Stimulated activated CD4-positive, alpha-beta T cell treated with anti-CD3 and anti-CD28 coated beads, Interleukin-12 subunit alpha, Interleukin-12 subunit beta, amount 100 ng/mL, for 24 hours (primary cell): ENCODE measurements at places on chromosomes 12 and 14.
A peak's percentile ranks its signal among the peaks of the same experiment; 100 is the strongest.

- no peak for DNase-seq
Observed at GRCh38 chr14:75165586-75166391, 10.6 kb downstream of the TMED10 start.

- DNase-seq: no peak
Observed at GRCh38 chr12:24470050-24470449, 478.9 kb downstream of the BCAT1 start.

DNA sequence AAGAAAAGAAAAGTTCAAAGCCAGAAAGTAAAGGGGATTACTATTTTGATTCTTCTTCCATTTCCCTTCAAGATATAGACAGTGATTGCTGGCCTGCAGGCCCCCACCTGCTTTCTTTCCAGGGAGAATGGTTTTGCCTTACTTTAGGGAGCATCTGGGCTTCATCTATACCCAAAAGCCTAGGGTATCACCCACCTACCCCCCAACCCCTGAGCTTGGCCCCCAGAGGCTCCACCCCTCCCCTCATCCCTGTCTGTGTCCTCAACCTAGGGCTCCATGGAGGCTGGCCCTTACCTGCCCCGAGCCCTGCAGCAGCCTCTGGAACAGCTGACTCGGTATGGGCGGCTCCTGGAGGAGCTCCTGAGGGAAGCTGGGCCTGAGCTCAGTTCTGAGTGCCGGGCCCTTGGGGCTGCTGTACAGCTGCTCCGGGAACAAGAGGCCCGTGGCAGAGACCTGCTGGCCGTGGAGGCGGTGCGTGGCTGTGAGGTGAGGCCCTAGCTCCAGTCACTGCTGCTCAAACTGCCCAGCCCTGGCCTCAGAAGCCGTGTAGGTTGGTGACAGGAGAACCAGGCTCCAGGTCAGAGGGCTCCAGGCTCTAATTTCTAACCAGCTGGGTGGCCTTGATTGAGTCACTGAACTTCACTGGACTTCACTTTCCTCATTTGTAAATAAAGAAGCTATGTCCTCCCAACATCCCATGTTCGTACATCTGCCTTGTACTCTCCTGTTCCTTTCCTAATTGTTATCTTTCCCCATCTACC is 13.6 kb downstream of the ARHGEF40 start:
- DNase-seq: no peak

DNA sequence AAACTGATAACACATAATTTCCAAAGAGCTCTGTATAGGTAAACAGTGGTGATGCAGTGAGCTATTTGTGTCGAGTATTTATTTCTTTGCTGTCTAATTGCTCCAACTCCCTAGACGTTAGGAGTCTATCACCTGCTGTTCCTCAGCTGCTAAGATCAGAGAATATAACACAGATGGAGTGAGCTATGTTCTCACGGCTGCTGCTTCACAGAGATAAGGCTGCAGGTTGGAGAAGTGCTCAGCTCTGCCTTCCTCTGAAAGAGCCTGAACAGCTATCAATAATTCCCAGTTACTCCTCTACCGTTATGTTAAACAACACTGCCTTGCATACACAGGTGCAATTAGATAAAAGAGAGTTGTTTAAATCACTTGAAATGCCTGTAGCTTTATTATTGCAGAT is 103.2 kb upstream of the MDGA2 start:
- DNase-seq: no peak

DNA sequence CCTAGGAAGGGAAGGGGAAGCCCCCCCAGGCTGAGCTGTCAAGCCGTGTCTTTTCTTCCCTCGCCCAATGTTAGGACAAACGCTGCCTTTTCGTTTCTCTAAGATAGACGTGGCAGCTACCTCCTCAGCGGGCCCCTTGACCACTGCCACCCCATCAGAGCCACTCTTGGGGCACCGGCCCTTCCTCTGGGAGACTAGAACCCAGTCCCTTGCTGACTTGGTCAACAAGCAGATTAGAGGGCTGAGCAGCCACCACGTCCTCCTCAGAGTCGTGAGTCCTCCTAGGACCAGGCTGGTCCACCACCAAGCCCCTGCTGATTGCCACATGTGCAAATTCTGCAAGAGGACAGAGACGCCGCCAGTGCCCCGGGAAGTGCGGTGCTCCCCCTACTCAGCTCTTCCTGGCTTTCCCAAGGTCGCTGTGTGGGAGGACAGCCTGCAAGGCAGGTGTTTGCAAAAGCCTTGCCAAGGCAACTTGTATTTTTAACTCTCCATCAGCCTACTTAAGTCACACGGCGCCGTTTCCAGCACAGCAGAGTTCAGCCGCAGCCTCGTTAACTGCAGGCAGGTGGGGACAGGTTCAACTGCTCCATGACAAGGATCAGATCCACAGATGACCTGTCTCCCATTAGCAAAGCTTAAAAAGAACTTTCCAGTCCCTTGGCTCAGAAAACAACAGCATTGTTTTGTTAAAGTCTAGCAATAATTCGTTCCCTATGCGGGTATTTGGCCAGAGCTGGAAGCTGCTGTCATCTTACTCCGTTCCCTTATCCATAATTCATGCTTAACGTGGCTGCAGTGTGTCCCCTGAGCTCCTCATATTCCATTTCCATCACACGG is 65.6 kb downstream of the TESC start:
- DNase-seq: no peak

DNA sequence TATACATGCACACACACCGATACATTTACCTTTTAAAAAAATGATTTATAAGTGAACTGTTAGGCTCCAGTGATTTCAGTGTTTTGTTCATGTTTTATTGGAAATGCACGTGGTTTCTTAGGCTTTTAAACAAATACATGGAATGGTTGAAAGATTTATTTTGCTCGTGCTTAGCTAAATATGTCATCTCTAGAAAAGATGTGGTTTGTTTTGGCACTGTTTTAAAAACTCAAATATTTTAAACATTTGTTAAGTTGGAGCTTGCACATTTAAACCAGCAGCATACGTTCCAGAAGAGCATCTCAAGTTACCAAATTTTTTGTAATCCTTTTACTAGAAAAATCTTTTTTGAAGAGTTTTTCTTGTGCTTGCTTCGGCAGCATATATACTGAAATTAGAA is 44.5 kb downstream of the FOXA1 start:
- DNase-seq: no peak

GRCh38 chr12:8664228-8664913 is 1.7 kb upstream of the MFAP5 start:
- no peak for DNase-seq

DNA sequence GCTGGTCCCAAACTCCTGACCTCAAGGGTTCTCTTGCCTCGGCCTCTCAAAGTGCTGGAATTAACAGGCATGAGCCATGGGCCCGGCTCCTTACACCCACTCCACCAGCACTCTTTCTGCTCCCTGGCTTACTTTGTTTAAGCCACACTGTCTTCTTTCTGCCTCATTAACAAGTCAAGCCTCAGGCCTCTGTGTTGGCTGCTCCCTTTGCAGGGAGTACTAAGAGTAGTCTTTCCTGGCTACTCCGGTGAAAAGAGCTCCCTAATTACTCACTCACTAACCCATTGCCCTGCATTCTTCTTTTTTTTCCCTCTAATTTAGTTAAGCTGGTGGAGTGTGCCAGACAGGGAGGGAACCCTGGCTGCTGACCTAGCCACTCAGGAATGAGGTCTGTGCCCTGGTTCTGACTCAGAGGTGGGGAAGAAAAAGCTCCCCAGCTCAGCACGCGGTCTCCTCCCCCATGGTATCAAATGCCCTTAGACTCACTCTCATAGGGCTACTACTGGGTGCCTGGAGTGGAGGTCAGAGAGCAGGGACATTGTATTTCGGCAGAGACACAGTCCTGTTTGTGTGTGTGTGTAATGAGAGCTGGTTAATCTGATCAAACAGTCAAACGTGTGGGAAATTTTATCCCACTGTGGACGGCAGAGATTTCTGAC is 19.8 kb downstream of the GALNT6 start:
- no peak for DNase-seq

DNA sequence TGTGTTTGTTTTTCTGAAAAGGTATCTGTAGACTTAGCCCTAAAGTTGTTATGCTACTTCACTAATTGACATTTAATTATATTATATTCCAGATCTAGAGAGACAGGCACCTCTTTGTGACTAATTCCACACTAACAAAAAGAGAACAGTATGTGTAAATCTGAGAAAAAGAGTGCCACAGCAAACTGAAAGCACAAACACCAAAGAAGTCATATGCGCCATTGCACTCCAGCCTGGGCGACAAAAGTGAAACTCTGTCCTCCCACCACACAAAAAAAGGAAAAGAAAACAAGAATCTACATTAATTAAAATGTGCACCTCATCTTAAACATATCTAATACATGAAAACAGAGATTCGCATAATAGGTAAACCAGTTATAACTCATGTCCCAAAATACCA is 4.4 kb upstream of the CSRNP2 start:
- peak; percentile 18 for DNase-seq

- no peak for DNase-seq
Observed at GRCh38 chr12:97951239-97951638, 488.6 kb downstream of the RMST start.

DNA sequence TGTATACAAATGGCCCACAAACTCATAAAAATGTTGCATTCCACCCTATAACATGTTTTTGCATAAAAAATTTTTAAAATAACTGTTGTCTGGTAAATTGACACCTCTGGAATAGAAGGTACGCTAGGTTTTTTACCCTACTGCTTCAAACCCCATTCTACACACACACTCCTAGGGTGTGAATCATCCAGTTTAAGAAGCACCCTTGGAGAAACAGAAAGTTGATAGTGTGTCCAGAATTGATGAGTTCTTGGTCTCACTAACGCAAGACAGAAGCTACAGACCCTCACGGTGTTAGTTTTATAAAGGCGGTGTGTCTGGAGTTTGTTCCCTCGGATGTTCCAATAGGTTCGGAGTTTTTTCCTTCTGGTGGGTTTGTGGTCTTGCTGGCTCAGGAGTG is 158.5 kb downstream of the KLRB1 start:
- no peak for DNase-seq

GRCh38 chr14:55301437-55302121 is 30.4 kb downstream of the FBXO34 start:
- DNase-seq: no peak

GRCh38 chr12:44835641-44836379 is 40.3 kb downstream of the NELL2 start:
- no peak for DNase-seq

DNA sequence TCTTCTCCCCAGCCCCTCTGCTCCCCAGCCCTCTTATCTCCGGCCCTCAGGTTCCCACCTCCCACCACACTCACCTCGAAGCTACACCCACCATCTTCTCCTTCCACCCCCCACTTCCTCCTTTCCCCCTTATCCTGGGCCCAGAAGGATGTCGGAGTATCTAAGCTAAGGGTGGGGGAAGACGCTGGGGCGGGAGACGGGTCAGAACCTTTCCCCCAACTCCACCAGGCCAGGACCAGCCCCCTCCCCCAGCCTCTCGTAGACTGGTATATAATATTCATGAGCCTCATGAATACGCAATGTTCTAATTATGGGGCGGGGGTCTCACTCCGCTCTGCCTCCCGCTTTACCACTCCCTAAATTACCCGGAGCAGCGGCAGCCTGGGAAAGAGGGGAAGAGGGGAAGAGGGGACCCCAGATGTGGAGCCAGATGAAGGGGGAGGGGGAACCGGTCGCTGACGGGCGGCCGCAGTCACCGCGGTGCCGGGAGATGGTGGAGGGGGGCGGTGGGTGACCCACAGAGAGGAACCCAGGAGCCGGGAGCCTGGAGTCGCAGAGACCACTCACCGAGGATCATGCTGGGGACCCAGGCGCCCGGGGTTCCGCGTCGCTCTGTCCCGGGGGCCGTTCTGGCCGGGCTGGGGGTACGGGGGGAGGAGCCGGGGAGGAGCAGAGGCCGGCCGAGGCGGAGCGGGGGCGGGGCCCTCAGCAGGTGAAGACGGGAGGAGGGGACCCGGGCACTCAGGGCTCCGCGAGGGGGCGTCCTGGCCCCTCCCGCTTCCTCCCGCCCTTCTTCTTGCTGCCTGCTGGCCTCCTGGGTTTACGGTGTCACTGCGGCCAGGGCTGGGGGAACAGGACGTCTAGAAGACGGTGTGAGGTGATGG is 6.4 kb upstream of the ZNF385A start:
- peak; percentile 61 for DNase-seq

DNA sequence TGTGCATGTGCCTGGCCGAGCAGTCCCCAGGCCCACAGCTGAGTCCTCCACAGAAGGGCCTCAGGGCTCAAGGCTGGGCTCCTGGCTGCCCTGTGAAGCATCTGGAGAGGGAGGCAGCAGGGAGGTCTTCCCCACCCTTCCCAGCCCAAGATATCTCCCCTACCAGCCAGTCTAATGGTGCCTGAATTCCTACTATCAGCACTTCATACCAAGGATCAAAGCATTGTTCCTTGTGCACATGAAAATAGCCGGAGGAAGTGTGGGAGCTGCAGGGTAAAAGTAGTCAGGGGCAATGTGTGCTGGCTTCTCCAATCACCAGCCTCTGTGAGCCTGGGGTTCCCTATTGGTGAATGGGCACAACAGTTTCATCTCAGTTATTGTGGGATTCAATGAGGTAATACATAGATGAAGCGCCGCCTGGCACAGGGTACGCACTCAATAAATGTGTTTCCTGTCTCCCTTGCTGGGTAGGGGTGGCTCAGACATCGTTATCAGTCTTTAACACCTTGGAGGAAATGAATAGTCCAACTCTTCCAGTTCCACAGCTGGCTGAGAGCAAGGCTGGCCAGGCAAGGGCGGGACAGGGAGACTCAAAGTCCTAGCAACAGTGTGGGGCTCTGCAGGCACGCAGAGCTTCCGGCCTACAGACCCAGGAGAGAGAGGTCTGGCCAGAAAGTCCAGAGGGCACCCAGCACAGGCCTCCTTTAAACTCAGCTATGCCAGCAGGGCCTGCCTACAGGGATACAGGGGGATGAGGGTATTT is 39.1 kb upstream of the PNMA1 start:
- no peak for DNase-seq

DNA sequence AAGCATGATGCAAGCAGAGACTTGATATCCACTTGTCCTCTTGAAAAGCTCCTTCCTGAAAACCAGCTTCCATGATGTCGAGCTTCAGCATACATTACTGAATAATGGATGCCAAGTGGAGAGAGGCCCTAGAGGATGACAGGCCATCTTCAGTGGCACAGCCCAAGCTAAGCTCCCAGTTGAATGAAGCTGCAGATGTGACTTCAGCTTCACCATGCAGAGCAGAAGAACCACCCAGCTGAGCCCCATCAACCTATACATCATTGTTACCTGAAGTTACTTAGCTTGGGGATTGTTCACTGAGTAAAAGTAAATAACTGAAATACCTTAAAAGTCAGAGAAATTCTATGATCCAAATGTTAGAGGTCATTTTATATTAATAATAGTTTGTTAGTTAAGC is 93.6 kb downstream of the HECTD4 start:
- DNase-seq: no peak

DNA sequence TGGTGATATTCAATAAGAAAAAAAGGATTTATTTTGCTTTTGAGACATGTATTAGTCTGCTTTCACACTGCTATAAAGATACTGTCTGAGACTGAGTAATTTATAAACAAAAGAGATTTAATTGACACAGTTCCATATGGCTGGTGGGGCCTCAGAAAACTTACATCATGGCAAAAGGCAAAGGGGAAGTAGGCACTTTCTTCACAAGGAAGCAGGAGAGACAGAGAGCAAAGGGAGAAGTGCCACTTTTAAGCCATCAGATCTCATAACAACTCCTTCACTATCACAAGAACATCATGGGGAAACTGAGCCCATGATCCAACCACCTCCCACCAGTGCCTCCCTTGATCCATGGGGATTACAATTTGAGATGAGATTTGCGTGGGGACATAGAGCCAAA is 43.9 kb downstream of the BHLHE41 start:
- DNase-seq: no peak
